ENCODE measurements at places on chromosomes 16 and 17.

GRCh38 chr17:75326226-75326848 is 37.1 kb upstream of the SLC25A19 start:
- DNase-seq, result no peak

GRCh38 chr17:8221663-8222379 is 11.4 kb upstream of the AURKB start:
- DNase-seq, result peak; percentile 83

DNA sequence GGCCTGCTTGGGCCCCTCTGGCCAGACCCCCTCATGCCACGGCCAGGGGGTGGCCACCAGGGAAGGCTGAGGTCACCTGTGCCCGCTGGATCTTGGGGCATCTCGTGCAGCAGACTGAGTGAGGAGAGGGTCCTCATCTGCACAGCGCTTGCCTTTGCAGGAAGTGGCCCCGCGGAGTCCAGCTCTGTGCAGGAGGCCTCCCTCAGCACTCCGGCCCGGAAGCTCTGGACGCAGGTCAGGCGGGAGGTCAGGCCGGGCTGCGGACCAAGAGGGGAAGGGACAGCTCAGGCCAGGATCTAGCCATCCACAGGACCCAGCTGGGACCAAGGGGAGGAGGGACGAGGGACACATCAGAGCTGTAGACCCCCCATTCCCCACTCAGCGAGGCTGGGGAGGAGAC is 72.4 kb downstream of the LITAF start:
- no peak for DNase-seq

- no peak for DNase-seq
Measured at GRCh38 chr16:76114681-76115080, 162.5 kb upstream of the CNTNAP4 start.

GRCh38 chr17:58968426-58969061 is 138.1 kb downstream of the TRIM37 start:
- no peak for DNase-seq

DNA sequence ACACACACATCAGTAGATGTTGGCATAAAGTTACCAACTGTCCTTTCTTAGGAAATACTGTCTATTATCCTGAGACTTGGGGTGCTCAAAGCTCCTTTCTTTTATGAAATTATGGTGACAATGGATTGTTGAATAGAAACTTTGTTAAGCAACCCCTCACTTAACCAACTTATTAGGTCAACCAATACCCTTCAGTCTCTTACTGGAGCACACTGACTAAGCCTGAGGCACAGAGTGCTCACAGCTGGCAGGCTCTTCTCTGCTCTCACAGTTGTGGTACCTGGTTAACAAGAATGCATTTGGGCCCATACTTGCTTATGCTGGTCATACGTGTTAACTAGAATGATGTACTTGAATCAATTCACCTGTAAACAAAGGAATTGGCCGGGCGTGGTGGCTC is 24.8 kb downstream of the CD300LF start:
- DNase-seq, result no peak

GRCh38 chr16:2701272-2701671 is 18.8 kb downstream of the PRSS27 start:
- no peak for DNase-seq

DNA sequence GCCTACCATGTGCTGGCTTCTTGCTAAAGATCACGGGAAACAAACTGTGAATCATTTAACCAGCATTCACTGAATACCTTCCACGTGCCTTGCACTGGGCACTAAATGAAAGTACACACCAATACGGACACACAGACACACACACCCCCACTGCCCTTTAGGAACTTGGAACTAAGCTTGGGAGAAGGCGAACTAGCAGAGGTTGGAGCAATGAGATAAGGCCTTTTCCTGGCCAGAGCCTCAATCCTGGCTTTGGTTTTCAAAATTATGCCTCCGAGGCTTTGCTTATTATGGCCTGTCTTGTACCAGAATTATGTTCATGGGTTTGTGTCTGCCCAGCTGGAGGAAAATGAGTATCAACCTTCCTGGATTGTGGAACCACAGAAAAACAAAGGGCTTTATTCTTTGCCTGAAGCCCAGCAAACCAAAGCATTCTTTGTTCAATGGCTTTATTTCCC is 32.3 kb downstream of the CPPED1 start:
- no peak for DNase-seq

DNA sequence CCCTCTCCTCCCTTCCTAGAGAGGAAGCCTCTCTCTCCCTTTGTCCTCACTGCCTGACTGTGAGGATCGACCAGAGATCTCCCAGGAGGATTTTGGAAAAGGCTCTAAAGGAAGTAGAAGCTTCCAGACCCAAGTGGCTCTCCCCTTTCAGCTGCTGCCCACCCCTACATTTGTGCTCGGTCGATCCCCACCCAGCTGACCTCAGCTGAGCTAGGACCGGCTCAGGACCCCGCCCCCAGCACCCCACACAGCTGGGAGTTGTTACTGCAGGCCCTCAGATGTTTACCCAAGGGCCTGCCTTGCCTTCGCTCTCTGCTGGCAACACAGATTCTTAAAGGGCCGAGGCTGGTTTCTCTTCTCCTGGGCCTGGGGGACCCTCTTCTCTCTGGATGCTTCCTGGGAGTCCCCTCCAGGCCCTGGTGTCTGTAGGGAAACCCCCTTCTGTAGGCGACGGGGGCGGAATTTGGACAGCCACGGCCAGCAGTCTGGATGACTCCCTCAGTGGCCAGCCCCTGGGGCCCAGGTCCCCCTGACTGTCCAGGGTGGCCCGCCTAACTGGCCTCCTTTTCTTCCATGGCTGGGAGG is 26.9 kb upstream of the TIMP2 start:
- DNase-seq, result no peak

- DNase-seq, result no peak
Measured at GRCh38 chr17:75394332-75394918, 11.1 kb downstream of the GRB2 start.

- DNase-seq, result no peak
Measured at GRCh38 chr16:86584726-86585721, 6.7 kb downstream of the FOXL1 start.

GRCh38 chr17:4219241-4219640 is 44.5 kb downstream of the ANKFY1 start:
- DNase-seq, result no peak

- no peak for DNase-seq
Measured at GRCh38 chr17:63442549-63443035, 3.5 kb downstream of the CYB561 start.

DNA sequence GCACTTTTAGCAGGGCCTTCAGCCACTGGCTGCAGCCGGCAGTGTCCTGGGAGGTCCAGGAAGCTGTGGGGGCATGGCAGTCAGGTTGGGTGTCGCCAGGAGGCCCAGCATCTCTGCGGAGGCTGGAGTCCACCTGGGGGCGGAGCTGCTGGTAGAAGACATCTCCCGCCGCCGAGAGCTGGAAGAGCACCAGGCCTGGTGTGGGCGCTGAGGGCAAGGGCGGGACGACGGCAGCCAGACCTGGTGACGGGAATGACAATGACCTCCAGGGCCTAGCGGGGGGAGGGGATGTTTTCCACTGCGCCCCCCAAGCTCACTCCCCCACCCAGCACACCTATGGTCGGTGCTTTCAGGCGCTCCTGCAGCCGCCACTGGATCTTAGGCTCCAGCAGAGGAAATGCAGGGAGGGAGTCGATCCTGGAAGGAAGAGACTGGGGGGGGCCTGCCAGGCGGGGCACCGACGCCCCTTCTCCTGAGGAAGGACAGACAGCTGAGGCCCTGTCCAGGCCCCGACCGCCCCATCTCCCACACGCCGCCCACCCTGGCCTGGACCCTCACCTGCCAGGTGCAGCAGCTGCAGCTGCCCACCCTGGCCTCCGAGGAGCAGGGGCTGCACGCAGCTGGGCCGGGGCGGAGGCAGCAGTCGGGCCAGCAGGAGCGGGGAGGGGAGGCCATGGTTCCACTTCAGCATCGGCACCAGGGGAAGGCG is 7.1 kb downstream of the TAF1C start:
- DNase-seq, result no peak

DNA sequence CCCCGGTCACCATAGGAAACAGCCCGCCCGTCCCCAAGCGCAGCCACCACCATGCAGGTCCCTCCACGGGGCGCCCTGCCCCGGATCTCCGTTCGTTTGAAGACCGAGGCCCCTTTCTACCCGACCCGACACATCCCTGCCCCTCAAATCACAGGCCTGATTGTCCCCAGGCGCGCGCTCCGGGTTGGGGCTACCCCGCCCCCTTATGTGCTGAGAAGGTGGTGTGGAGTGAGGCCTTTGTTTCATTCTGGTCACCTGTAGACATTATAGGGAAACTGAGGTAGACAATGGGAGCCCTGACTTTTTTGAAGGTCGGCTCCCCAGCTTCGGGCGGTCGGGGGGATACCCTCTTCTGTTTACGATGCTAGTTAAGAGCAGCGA is 763 bp upstream of the ACTG1 start:
- no peak for DNase-seq

DNA sequence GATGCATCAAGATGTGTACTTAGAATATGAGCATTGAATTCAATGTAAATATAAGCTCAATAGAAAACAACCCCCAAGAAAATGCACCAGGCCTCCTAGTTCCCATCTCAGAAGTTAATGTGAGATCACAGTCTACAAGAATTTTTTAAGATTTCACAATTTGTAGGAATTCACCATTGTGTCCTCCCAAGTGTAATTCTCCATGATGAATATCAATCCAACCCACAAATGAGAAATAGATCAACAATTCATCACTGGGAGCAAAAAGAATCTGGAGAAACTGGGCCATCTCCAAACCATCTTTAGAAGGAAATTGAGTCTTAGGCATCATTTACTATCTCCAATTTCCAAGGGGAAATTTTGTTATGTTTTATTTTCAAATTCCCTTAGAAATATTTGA is 310.5 kb upstream of the GOT2 start:
- no peak for DNase-seq

GRCh38 chr17:51091635-51092034 is 29.0 kb downstream of the SPAG9 start:
- DNase-seq, result no peak

GRCh38 chr16:47722046-47722445 is 260.9 kb downstream of the PHKB start:
- DNase-seq, result no peak

GRCh38 chr16:28585674-28586073 is 11.2 kb downstream of the SULT1A2 start:
- DNase-seq, result no peak

DNA sequence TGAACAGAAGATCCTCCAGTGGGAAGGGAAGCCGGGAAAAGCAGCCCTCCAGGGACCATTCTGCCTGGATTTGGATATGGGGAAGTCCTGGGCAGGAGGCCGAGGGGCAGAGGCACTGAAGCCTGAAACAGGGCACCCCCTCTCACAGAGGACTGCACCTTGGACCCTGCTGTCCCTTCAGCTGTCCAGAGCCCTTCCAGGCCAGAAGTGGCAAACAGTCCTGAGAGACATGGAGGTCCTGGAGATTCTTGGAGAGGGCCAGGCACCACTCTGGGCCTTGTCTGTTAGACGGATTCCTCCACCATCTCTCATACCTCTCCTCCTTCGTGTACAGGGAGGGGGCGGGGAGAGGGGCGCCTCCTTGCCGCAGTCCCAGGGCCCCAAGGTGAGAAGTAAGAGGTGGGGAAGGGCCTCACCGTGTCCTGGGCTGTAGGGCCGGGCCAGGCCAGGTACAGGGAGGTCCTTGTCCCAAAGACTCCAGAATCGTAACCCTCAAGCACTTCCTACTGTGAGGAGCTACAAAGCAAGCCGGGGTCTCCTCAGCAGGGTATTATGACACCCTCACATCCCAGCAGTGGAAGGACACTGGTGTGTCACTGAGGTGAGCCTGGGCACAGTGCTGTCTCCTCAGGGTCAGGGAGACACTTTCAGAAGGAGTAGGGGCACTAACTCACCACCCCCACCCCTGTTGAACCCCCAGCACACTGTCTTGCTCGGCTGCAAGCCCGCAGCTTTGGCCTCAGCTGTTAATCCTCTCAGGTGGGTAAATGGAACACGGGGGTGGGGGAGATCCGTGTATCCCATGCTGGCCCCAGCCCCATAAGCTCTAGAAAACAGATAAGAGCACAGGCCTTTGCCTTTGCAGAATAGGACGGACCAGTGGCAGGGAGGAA is 16.6 kb upstream of the TBX2 start:
- no peak for DNase-seq

GRCh38 chr17:57655553-57655952 is 89.5 kb downstream of the CCDC182 start:
- no peak for DNase-seq

GRCh38 chr17:3857261-3858105 is 11.4 kb upstream of the NCBP3 start:
- no peak for DNase-seq

DNA sequence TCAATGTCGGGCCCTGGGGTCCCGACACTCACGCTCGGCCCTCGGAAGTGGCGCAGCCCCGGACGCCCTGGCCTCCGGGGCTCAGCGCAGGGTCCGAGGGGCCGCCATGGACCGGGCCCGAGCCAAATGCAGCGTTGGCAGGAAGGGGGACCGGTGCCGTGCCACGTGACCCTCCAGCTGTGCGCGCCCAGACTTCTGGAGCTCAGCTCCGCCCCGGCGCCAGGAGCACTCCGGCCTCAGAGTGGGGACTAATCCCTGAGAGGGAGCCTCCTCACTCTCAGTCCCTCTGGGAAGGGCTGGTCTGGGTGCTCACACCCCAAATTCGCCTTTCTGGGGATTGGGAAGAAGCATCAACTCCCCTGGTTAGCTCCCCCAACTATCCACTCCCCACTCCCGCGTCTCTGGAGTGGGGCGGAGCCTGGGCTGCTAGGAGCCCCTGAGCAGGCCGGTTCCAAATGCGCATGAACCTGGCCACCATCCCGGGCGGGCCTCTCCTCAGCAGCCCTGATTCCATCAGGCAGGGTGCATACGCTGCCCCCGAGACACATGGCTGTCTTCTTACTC is at the start of gene B3GNT9:
B3GNT9 (minus strand) TSS at position 166 of the 564 bp plus-strand sequence. CDS start 513 bp downstream, outside the sequence.
- DNase-seq, result no peak

GRCh38 chr16:90002759-90003158 is 16.5 kb downstream of the DBNDD1 start:
- DNase-seq, result no peak

DNA sequence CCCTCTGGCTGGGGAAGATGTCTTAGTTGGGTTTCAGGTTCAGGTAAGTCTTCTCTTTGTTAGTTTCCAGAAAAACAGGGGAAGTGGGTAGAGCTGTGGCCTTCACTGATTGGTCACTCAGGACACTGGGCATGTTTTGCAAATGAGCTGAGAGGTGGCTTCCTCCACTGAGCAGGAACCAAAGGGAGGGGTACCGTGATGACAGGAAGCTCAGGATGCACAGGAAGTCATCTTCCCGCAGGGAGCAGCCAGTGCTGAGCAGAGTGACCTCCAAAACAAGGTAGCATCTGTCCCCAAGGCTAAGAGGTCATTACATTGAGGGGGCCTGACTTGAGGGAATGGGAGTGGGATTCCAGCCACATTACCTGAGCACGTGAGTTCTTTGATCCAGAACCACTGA is 5.6 kb downstream of the NT5C start:
- DNase-seq, result no peak

DNA sequence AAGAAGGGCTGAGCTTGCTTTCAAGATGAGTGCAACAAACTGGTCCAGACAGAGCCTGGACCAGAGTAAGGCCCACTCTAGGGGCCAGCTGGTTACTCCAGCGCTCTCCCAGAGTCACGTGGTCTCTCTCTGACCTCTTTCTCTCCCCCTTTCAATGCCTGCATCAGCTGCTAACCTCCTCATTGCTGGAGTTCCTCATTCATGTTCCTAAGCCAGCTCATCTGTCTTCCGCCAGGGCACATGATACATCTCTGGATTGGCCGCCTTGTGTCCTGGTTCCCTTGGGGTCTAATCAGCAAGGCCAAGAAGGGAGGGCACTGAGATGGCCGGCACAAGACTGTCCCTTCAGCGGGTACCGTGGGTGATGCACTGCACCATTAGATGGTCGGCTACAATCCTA is 26.9 kb upstream of the ZFP90 start:
- no peak for DNase-seq
